ENCODE measurements at places on chromosomes 1 and 21.

DNA sequence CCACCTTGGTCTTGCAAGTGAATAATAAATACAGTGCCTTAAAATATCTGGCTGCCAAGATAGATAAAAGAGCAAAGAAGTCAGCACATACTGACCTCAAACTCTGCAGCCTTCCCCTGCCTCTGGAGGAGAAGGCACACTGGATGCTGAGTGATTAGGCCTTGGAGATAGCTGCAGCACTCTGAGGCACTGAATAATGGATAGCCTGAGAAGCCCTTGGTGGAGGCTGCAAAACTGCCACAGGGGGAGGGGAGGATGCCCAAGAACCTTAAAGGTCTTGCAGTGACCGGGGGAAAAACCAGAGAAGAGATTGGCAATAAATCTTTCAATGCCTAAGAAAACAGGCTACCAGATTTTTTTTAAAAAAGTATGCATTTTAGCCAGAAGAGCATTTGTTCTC is 167.4 kb upstream of the PRMT6 start:
- DNase-seq = no peak

DNA sequence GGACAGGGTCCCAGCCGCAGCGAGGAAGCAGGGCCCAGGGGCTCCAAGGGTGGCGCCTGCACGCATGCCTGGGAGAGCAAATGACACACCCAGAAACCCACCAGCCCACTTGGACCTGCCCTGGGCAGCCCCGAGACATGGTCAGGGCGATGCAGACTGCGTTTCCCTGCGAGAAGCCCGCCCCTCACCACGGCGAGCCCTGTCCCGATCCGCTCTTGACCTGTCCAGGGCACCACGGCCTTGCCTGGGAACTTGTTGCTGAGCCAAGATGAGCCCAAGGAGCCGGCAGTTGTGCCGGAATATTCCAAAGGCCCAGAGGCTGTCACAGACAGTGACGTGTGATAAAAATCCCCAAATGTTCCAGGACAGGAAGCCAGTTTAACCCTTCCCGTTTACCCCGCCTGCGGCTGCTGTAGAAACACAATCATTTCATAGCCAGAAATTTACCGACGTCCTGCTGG is 78.1 kb downstream of the SIK1 start:
- DNase-seq = no peak

- no peak for DNase-seq
These were observed 32.3 kb downstream of the CD160 start for GRCh38 chr1:145751491-145752037.

GRCh38 chr1:206540044-206540780 is 32.9 kb downstream of the RASSF5 start:
- DNase-seq = no peak

- DNase-seq = peak; percentile 87
These were observed 1.8 kb downstream of the CGN start for GRCh38 chr1:151512801-151513625.

GRCh38 chr1:241592273-241592958 is 47.8 kb downstream of the CHML start:
- DNase-seq = no peak

- DNase-seq = no peak
These were observed 160.7 kb downstream of the LEPR start for GRCh38 chr1:65581119-65581518.

GRCh38 chr1:150789396-150789795 is 18.7 kb downstream of the CTSK start:
- no peak for DNase-seq

DNA sequence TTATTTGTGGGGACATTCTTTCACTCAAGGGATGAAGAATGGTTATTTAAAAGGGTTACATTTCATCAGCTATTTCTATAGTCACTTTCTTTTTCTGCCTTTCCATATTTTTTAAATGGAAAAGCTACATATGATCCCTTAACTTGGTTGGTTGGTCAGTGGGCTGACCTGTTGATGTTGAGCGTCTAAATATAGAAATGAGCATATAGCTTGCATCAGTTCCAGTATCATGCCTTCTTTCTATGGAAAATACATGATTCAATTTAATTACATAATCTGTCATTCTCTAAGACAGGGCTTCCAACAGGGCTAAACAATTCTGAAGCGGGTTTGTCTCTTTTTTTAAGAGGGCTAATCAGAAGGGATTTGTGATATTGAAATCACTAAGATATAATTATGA is 40.6 kb downstream of the TYW3 start:
- no peak for DNase-seq

DNA sequence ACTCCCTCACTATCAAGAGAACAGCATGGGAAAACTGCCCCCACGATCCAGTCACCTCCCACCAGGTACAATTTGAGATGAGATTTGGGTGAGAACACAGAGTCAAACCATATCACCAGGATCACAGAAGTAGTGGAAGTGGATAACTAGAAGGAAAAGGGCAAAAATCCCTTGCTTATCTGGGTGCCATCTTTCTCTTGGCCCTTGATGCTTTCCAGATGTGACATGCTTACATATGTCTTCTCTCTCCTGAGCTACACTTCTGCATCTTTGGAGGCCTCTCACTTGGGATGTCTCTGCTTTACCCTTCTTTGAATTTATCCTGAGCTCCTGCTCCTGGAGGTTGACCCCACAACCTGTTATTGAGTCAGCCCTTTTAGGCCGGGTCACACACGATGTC is 57.6 kb upstream of the APOBEC4 start:
- no peak for DNase-seq

DNA sequence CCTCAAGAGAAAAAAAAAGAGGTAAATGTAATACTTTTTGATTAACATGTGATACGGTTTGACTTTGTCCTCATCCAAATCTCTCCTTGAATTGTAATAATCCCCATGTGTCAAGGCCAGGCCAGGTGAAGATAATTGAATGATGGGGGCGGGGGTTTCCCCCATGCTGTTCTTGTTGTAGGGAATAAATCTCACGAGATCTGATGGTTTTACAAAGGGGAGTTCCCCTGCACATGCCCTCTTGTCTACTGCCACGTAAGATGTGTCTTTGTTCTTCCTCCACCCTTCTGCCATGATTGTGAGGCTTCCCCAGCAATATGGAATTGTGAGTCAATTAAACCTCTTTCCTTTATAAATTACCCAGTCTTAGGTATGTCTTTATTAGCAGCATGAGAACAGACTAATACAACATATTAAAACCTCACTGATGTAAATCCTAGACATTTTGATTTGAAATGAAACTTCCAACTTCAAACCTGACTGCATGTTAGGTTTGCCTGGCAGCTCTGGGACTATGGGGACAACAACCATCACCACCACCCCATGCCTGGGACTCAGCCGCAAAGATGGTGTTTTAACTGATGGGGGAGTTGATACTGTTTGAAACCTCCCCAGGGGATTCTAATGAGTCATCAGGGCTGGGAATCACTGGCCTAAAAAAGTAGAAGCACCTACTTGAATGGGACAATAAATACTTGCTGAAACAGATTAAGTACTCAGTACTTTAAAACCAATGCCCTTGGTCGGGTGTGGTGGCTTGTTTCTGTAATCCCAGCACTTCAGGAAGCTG is 32.8 kb upstream of the BACH1 start:
- no peak for DNase-seq

- no peak for DNase-seq
These were observed 30.6 kb upstream of the DDAH1 start for GRCh38 chr1:85495556-85495955.

GRCh38 chr1:179036844-179037465 is 11.3 kb downstream of the FAM20B start:
- DNase-seq = no peak

DNA sequence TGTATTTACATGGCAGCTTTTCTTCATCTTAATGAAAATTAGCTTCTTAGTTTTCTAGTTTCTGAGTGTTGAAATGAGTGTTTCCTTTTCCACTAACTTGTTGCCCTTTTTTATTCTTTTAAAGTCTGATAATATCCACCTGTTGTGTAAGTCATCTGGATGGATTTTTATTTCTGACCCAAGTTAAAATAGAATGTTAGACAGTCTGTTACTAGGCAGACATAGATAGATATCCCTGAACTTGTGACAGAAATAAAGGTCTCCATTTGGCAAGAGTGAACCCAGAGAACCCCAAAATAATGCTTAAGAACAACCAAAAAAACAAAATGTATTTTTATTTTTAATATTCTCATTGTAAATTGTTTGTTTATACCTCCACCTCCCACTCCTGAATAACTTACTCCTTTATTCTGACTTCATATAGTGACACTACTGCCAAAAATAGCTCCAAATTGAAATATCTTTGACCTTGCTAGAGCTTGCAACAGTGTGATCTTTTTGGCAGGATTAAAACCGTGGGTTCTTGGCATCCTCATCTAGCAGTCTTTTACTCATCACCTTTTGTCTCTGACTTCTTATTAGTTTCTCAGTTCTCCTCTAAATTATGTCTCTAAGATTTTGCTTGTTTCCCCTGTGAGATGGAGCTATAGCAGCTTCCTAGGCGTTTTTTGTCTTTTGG is 26.9 kb upstream of the SH3D21 start:
- no peak for DNase-seq

- no peak for DNase-seq
These were observed 595 bp downstream of the GABRD start for GRCh38 chr1:2019571-2020309.

GRCh38 chr21:37582590-37582989 is 216.0 kb downstream of the DYRK1A start:
- peak; percentile 17 for DNase-seq

GRCh38 chr1:115714572-115715141 is 53.9 kb downstream of the CASQ2 start:
- DNase-seq = peak; percentile 46

GRCh38 chr1:9302745-9303524 is 10.2 kb downstream of the SPSB1 start:
- DNase-seq = peak; percentile 81

DNA sequence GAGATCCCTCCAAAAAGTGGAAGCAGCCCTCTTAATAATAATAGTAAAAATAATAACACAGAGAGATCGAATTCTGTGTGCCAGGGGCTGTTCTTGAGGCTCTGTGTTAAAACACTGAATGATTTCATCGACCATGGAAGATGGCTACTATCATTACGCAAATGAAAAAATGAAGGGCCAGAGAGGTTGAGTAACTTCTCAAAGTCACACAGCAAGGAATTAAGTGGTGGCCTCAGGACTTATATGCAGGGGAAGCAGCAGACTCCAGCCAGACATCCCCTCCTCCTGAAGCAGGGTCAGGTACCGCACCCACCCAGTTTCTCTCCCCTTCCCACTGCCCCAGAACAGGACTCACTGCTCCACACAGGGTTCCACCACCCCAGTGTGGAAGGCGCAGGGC is 40.1 kb downstream of the SYF2 start:
- no peak for DNase-seq

GRCh38 chr1:100627936-100628335 is 90.0 kb downstream of the GPR88 start:
- DNase-seq = no peak

DNA sequence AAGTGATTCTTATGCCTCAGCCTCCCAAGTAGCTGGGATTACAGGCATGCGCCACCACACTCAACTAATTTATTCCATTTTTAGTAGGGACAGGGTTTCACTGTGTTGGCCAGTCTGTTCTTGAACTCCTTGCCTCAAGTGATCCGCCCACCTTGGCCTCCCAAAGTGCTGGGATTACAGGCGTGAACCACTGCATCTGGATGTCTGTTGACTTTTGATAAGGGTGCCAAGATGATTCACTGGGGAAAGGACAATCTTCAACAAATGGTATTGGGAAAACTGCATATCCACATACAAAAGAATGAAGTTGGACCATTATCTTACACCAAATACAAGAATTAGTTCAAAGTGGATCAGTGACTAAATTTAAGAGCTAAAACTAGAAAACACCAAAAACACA is 19.8 kb downstream of the RO60 start:
- DNase-seq = no peak

Measured in NCI-H510A treated with DMSO at 0.1 percent for 48 hours (cell line).